ENCODE measurements at places on chromosomes 5 and 9. TPM values are rescaled to one million over a fixed set of nuclear protein-coding genes. Genes with fewer than 3 reads are reported as not detected.

Gene ADGRV1
- not detected for total RNA-seq

Gene EQTN
- total RNA-seq = not detected

Gene RETREG1
- total RNA-seq = 0.44 TPM

Gene INSL6
- not detected for total RNA-seq

Gene PCDHGA5
- total RNA-seq = 3.0 TPM

Measured in cardiac ventricle fibroblast (primary cell).